ENCODE measurements at places on chromosomes 12 and 14.

DNA sequence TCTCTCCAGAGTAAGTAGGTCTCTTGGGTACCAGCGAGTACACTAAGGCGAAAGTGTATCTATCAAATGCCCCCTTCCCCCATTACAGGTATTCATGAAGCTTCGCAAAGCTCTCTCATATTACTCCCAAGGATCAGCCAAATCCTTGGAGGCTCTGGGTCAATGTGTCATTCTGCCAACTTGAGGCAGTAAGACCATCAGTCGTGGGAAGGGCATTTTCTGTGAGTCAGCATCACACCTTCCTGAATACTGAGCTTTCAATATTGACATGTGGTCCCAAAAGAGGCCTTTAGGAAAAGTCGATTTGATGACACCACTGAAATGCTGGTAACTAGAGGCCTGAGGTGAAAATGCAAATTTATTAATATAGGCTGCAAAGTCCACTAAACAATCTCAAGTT, 323.9 kb downstream of the LRIG3 start:
- DNase-seq: no peak

GRCh38 chr12:67826148-67826547, 163.1 kb upstream of the IFNG-AS1 start:
- no peak for DNase-seq

- DNase-seq: no peak
Measured at GRCh38 chr14:79871136-79871535, 340.2 kb downstream of the DIO2 start.

GRCh38 chr12:89029961-89030360, 322.3 kb downstream of the DUSP6 start:
- DNase-seq: peak; percentile 0

DNA sequence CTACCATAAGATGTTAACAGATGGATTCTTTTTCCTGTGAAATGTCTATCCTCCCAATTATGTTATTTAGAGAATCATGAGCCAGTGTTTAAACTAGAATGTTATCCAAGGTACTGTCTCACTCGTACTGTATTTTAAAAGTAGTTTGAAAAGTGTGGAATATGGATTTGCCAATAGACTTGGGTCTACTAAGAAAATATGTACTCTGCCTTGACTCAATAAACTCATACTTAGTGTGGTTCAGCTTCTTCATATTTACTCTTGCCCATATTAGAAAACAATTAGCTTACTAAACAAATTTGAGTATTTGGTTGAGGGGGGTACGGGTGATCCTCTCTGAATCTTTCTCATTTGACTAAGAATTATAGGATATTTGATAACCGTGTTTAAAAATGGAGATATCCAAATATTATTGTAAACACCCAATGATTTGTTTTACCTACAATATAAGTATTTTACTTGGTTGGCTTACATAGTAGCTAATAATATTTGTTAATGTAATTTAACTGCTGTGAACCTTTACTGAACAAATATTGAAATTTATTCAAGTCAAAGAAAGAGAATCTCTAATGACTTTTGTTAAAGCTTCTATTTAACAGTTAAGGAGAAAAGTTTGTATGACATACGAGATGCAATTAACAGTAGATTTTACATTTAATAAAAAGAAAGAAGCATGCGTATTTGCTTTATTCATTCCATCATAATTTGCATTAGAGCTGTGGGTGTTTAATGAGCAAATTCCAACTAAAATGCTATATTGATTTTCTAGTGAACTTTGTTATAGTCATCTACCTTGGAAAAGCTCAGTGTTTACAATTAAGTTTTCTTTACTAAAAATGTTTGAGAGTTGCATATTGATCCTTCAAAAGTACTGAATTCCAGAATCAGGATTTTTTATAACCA, 81.2 kb downstream of the MIPOL1 start:
- DNase-seq: no peak

- peak; percentile 65 for DNase-seq
Measured at GRCh38 chr12:67592228-67593011, 56.1 kb upstream of the DYRK2 start.

Measured in osteoblast (primary cell).